ENCODE measurements at places on chromosomes 12 and 14.

GRCh38 chr12:43653917-43654316, 101.9 kb upstream of the ADAMTS20 start:
- DNase-seq, result no peak

GRCh38 chr14:54435500-54435981, 5.6 kb downstream of the CNIH1 start:
- DNase-seq, result no peak

DNA sequence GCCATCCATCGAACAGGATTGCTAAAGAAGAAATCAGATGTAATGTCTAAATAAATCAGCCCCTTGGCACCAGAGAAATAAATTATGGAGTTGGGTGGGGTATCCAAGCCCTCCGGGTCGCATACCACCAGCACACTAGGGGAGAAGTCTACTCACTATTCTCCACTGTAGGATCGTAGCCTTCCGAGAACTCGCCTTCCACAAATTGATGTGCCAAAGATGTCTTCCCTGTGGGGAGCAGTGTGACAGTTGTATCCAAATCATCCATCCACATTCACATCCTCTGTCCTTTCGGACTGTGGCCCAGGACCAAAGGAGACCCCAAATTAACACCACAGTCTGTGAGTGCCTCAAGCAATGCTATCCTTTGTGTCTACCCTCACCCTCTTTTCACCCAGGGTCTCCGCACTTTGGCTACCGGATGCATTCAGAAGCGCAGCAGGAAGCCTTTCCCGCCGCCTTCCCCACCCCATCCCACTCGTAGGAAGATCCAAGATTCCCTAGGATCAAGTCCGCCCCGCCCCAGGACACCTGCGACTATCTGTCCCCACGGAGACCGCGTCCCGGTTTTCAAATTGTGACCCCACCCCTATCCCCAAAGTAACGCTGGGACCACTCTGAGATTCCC, 786 bp downstream of the RHEBL1 start:
- no peak for DNase-seq

GRCh38 chr12:52791271-52792184, 4.4 kb downstream of the KRT3 start:
- DNase-seq, result no peak

GRCh38 chr14:22065347-22065746, 391.7 kb upstream of the OR4E1 start:
- DNase-seq, result no peak

- no peak for DNase-seq
Observed at GRCh38 chr12:105676694-105677093, 346.2 kb downstream of the C12orf75 start.

- DNase-seq, result no peak
Observed at GRCh38 chr12:55984861-55985260, 11.0 kb downstream of the RAB5B start.

DNA sequence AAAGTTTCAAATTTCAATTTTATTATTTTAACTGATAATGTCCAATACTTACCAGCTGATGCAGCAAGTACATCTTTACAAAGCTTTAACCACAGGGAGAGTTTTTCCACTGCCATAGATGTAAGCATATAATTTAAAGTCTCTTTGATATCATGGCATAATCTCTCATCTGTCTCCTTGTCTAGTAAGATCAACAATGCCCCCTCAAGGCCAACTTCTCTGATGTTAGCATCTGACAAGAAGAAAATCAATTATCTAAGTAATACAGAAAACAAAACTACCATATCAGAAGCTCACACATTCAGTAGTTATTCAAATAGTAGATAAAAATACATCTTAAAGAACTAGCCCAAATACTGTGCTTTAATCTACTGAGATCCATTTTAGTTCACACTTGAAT, 94.2 kb downstream of the HEATR5A start:
- no peak for DNase-seq

DNA sequence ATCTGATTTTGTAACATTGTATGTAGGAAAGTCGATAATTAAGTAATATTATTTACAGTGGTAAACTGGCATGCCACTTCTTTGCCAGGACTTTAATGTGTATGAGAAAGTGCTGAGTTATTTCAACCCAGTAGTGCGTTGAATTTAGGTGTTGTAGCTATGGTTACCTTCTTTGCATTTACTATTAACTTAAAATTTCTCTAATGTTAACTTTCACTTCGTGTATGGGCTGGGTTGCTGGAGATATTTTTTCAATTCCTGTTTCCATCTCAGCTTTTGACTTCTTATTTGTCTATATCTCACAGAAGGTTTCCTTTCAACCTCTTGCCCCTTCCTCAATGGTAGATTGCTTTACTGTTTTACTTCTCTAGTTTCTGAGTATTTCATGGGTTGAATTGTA, 1345.6 kb downstream of the FSCB start:
- no peak for DNase-seq

DNA sequence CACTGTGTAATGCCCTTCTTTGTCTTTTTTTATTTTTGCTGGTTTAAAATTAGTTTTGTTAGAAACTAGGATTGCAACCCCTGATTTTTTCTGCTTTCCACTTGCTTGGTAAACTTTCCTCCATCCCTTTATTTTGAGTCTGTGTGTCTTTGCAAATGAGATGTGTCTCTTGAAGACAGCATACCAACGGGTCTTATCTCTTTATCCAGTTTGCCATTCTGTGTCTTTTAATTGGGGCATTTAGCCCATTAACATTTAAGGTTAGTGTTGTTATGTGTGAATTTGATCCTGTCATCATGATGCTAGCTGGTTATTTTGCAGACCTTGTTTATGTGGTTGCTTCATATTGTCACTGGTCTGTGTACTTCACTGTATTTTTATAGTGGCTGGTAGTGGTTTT, 43.5 kb upstream of the LALBA start:
- no peak for DNase-seq

DNA sequence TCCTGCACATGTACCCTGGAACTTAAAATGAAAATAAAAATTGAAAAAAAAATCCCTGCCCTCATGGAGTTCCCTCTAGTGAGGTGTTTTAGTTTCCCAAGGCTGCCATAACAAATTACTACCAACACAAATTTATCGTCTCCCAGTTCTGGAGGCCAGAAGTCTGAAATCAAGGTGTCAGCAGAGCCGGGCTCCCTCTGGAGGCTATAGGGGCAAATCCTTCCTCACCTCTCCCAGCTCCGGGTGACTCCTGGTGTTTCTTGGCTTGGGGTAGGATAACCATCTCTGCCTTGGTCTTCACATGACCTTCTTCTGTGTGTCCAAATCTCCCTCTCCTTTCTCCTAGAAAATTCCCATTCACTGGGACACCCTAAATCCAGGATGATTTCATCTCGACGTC, 50.1 kb downstream of the PLXNC1 start:
- no peak for DNase-seq

GRCh38 chr12:46360370-46360769, 12.2 kb downstream of the SLC38A2 start:
- DNase-seq, result no peak

GRCh38 chr12:24226745-24227350, 277.4 kb upstream of the SOX5 start:
- no peak for DNase-seq

GRCh38 chr12:95922231-95922630, 20.2 kb downstream of the CCDC38 start:
- no peak for DNase-seq

DNA sequence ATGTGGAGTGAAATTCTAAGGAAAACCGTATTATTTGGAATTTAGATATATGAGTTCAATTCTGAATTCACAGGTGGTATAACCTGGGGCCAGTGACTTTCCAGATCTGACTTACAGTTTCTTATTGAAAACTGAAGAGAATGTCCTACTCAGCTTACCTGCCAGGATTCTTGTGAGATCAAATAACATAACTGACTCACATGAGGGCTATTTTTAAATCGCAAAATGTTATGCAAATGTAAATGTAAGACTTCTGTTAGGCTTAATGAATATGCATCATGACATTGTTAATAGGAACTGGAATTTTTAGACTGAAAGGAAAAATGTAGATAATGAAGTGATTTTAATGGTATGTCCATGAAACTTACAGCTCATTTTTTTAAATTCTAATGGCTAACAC, 1142.1 kb downstream of the FLRT2 start:
- no peak for DNase-seq

DNA sequence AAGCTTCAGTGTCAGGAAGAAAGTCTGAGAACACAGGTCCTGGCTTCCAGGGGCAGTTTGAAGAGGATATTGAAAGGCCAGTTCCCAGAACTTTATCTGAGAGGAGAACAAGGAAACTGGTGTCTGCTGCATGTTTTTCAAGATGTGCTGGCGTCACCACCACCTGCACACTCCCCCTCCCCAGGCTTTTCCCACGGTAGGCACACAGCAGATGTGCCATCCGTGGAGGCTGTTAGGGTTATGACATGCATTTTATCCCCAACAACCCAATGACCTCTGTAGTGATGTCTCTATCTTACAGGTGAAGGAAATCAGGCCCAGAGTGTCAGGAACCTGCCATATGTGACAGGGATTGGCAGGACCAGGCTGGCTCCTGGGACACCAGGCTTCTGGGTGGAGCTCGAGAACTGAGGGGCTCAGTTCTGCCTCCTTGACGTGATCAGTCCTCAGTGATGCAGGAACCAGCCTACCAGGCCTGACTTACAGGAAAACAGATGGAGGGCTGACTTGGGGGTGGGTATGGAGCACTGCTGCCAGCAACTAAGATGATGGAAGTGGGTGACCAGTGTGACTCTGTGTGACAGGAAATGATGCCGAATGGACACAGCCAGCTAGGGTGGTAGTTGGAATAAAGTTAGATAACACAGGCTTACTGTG, 16.8 kb downstream of the SLC25A47 start:
- DNase-seq, result no peak

- peak; percentile 69 for DNase-seq
Observed at GRCh38 chr14:24710403-24711112, 76.6 kb upstream of the GZMB start.

DNA sequence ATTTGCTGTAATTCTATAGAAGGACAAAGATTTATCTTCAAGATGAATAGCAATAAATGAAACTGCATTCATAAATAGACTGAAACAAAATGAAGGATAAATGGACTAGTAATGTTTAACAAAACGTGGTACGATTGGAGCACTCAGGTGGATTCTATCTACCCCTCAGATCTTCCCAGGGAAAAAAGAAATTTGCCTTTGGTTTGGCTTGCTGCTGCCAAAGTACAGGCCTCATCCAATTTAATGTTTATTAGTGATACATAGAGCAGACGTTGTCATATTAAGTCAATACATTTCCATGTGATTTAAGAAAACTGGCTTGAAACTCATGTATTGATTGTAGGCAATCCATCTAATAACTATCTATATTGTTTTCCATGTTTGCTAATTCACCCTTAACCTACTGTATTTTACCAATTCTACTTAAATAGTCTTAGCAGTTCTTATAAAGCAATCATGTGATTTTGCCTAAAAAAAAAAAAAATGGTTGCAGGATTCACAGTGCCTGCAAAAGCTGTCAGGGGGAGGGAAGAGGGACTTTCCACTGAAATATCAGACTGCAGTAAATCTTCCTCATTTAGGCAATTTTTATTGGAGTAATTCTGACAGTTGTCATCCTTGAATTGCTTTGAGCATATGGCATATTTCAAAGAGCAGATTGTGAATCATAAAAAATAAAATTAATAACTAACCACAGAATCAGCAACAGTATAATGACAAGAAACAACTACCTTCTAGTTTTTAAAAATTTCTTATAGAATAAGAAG, 242.2 kb upstream of the NPAS3 start:
- no peak for DNase-seq

DNA sequence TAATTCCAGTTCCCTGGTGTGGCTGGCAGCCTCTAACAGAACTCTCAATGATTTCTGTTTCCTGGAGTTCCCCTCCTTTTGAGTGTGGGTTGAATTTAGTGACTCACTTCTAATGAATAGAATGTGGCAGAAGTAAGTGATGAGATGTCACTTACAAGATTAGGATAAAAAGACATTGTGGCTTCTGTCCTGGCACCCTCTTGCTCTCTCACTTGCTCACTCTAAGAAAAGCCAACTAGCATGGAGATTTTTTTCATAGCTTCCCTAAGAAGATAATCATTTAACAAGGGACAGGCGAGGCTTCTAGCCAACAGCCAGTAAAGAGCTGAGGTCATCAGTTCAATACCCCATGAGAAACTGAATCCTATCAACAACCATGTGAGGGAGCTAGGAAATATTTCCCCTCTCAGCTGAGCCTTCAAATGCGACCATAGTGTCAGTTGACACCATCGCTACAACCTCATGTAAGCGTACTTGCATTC, 156.7 kb downstream of the TMTC3 start:
- no peak for DNase-seq

GRCh38 chr12:113899561-113900471, 66.3 kb downstream of the RBM19 start:
- DNase-seq, result no peak

- DNase-seq, result no peak
Observed at GRCh38 chr12:130236446-130236845, 74.2 kb downstream of the FZD10 start.

- no peak for DNase-seq
Observed at GRCh38 chr12:131647667-131648066, 63.2 kb upstream of the SFSWAP start.

DNA sequence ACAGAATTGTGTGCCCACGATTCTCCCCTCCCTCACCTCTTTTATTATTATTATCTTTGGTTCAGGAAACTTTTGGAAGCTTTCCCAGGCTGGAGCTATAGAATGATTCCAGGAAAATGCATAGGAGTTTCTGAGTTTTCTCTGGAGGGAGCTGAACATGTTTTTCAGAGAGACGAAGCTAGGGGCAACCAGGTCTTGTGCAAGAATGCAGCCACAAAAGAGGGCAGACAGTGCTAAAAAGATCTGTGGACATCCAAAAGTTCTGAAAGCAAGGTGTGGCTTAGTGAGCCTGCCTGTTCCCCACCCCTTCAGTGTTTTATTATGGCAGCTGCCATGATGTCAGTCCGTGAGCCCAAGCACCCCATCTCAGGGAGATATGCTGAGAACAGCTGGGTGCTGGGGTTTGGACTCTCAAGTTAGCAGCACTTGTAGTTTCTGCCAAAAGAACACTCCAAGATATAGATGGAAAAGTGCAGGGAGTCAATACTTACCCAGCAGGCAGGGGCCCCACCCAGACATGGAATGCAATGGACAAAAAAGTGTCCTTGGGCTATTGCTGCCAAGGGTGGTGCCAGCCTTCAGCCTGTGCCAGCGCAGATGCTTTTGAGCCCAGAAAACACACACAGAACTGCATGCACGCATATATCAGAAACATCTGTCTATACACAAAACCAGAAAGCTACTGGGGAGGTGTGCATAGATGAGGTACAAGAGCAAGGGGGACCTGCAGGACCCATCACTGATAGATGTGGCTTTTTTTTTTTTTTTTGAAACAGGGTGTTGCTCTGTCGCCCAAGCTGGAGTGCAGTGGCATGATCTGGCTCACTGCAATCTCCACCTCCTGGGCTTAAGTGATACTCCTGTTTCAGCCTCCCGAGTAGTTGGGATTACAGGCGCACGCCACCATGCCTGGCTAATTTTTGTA, 17.0 kb upstream of the IRF2BPL start:
- no peak for DNase-seq

GRCh38 chr14:104678346-104678745, 11.1 kb upstream of the INF2 start:
- peak; percentile 34 for DNase-seq
